Kidney tubule cell (primary cell): ENCODE measurements at places on chromosomes 4 and X.

- DNase-seq = no peak
Measured at GRCh38 chrX:6885909-6886308, 261.6 kb upstream of the STS start.

GRCh38 chr4:139633661-139634060 lies 32.0 kb upstream of the MGST2 start:
- peak; percentile 71 for DNase-seq

- DNase-seq = no peak
Measured at GRCh38 chr4:89296399-89296798, 11.2 kb downstream of the GPRIN3 start.

DNA sequence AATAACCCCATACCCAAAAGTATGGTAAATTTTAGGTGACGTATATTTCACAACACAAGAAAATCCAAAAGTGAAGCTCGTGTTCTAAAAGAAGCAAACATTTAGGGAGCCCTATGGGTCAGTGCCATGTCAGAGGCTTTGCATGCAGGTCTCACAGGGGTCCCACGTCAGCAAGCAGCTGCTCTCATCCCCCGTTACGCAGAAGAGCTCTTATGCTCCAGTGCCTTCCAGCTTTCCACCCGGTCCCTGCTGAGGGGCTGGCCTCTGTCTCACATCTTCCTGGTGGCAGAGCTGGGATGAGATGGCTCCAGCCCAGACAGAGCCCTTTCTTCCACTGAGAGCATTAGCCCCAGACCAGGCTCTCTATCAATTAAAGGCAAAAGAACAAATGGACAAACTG lies 82.0 kb downstream of the IRF2 start:
- DNase-seq = no peak

DNA sequence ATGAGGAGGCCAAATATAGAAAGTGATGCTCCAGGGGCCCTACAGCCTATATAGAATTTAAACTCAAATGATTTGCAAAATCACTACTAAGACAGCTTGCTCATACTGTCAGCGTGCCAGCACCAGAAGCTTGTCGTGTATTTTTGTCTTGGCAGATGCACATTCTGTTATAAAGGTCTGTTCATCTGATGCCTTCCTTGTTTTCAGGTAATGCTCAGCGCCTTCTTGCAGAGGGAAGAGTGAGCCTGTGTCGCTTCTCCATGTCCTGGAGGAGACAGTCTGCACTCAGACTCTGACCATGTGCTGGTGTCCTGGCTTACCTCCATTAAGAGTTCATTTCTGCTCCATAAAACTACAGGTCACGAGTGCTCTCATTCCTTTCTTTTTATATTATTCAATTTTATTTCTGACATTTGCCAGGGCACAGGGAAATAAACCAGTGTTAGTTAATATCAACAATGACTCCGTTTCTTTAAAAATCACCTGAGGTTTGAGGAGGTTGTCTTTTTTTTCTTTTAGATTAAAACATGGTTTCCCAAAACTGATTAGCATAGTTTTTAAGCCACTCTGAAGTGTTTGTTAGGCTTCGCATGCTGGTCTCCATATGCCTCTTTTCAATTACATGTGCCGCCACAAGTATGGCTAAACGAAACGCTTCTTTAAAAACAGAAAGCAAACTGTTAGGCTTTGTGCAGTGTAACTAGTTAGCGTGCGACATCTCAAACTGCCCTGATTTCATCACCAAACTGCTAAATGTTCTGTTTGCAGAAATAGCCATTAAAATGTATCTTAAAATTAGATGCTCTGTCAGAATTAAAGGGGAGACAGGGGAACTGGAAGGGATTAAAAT lies 215.2 kb upstream of the GK2 start:
- DNase-seq = no peak

DNA sequence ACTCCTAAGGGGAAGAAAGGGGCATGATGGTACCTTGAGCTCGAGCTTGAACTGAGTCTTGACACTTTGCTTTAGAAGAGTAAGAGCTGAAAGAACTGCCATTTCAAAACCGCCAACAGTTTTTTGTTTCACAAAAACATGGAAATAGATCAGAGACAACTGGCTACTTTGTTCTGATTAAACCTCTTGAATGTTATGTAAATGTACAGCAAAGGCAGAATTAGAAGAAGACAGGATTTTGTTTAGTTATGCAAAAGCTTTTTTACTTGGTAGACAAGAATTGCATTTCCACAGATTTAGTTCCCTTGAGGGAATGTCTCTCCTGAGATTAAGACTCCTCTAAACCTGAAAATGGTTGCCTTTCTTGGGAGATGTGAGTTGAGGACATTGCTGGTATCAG lies 33.3 kb upstream of the STPG2 start:
- DNase-seq = no peak

- DNase-seq = peak; percentile 92
Measured at GRCh38 chr4:177596035-177596434, 153.8 kb upstream of the AGA start.
